ENCODE measurements at places on chromosomes 16 and 17.
A peak's percentile ranks its signal among the peaks of the same experiment; 100 is the strongest.

DNA sequence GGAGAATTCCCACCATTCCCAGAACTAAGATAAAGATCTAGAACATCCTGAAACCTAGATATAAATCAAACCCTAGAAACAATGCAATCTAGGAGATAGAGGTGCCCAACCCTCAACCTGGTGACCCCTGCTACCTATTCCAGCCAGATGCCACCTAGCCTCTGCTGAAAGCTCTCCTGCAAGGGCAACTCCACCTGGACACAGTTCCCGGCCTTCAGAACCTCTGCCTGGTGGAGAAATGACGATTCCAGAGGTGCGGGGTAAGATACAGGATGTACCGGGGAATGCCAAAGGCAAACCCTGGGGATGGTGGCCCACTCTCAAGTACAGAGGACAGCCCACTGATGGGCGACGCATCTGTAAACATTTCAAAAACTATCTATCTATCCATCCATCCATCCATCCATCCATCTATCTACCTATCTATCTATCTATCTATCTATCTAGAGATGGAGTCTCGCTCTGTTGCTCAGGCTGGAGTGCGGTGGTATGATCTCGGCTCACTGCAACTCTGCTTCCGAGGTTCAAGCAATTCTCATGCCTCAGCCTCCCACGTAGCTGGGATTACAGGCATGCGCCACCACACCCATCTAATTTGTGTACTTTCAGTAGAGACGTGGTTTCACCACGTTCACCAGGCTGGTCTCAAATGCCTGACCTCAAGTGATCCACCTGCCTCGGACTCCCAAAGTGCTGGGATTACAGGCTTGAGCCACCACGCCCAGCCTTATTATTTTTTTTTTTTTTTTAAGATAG lies 19.0 kb downstream of the MEAK7 start:
- no peak for ATAC-seq

DNA sequence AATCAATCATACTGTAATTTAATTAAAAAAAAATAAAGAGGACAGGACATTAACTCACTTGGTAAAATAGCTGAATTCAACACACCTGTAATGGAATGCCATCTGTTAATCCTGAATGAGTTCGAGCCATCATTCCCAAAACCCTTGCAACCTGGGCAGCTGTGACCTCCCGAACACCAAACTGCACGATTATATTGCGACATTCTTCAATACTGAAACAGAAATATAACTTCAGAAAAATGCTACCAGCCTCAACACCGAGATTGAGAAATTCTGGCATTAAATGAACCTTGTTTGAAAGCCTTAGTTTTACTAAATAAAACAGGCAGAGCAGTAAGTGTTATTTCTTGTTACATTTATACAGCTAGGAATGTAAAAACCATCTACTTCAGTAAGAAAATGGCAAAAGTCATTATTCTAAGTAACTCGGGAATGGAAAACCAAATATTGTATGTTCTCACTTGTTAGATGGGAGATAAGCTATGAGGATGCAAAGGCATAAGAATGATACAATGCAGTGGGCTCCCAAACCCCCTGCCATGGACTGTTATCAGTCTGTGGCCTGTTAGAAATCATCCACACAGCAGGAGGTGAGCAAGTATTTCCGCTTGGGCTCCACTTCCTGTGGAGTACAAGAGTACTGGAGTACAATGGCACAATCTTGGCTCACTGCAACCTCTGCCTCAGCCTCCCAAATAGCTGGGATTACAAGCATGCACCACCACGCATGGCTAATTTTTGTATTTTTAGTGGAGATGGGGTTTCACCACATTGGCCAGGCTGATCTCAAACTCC lies 46.5 kb downstream of the CNOT1 start:
- ATAC-seq: no peak

DNA sequence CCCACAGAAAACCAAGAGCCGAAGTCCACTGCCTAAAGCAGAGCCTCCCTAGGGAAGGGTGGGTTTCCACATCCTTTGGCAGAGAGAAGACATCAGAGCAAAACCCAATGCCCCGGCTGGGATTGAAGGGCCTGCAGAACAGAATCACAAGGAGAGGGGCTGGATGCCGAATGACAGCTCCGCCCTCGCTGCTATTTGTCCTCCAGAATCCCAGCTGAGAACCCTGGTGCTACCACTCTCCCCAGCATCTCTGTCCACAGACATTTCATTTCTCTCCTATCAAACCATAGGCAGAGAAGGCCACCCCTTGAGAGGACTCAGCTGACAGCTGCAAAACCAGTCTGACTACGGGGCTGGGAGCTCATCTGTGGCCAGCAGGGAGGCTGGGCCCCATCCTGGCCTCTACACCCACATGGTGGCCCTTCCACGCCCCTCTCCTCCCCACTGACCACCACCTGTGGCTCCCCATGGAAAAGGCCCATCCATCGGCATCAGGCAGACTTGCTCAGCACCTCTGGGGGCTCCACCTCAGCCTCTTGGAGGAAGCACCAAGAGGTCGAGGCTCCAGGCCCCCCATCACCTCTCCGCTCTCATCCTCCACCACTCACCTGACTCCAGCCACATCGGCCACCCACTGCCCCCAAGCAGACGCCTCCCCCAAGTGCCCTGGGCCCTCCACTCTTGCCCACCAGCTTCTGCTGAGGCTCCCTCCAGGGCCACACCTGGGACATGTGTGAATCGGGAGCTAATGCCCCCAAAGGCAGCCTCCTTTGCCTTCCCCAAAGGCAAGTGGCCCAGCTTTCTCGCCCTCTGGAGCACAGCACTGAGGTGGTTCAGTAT lies 288.5 kb downstream of the C16orf95 start:
- no peak for ATAC-seq

- ATAC-seq: no peak
These were observed 49.4 kb downstream of the KANSL1 start for GRCh38 chr17:46143827-46144236.

GRCh38 chr17:40168262-40168832 lies 8.9 kb upstream of the RAPGEFL1 start:
- ATAC-seq: peak; percentile 28

DNA sequence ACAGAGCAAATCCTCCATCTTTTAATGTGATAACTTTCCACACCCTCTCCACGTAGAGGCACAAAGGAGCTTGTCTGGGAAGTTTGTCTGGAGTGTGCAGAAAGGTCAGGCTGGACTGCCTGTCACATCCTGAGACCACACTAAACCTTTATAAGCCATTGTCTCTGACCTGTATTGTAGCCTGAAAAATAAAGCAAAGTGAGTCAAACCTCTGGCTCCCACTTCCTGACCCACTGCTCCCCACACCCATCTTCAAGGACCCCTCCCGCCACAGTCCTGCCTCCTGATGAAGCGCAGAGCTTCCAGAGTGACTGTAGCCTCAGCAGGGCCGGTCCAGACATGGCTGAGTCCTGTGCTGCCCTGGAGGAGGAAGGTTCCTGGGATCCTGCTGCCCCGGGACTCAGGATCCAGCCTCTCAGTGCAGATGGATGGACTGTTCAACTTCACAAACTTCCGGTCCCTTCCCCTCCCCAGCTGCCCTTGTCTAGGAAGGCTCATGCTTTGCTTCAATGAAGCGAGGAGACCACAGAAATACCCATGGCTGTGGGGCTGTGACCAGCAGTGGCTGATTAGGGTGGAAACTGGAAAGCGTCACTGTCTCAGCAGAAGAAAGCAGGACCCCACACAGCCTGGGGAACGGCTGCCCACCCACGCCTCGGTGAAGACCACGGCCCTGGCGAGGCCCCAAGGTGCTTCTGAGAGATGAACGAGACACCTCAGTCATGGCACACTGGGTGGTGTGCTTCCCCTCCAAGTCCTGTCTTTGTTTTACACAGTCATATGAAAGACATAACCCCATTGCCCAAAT lies 30.9 kb upstream of the CLEC18B start:
- peak; percentile 13 for ATAC-seq

Measured in activated CD4-positive, CD25-positive, alpha-beta regulatory T cell treated with anti-CD3 and anti-CD28 coated beads, Interleukin-2, amount 50 U/mL, for 24 hours (primary cell).